ENCODE measurements at places on chromosomes 7 and 10.

- DNase-seq = no peak
These were observed 116.7 kb upstream of the TMEM106B start for GRCh38 chr7:12094365-12094921.

DNA sequence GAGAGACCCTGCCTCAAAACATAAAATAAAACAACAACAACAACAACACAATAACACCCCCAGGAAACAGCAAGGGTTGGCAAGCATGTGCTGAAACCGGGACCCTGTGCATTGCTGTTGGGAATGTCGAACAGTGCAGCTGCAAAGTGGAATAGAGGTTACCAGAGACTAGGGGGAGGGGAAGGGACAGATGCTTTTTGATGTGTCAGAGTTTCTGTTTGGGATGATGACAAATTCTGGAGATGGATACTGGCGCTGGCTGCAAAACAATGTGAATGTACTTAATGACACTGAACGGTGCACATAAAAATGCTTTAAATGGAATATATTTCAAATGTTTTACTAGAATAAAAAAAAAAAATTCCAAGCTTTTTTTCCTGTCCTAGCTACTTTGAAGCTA, 241.8 kb downstream of the TEX36 start:
- DNase-seq = no peak

DNA sequence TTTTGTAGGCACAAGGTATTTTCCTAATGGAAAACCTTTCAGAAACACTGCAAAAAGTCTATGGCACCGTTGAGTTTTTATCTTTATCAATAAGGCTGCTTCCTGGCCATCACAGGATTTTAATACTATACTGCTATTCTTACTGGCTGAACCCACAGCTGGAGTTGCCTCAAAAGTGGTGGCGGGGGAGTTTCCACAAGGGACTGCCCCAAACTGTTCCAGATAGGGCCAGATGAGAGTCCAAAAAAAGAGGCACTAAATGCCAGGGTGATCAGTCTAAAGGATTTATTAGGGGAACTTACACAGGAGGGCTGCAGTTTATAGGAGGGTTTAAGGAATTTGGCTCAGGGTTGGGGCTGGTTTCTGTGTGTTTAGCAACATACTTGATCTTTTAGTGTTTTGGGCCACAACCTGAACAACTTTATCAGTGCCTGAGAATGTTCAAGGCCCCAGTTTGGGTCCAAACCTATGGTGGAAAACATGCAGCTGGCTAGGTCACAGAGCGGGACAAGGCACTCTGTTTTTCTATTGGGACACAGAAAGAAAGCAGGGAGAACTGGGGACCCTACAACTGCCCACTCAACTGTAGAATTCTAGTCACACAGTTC, 41.4 kb downstream of the STAM start:
- DNase-seq = no peak

DNA sequence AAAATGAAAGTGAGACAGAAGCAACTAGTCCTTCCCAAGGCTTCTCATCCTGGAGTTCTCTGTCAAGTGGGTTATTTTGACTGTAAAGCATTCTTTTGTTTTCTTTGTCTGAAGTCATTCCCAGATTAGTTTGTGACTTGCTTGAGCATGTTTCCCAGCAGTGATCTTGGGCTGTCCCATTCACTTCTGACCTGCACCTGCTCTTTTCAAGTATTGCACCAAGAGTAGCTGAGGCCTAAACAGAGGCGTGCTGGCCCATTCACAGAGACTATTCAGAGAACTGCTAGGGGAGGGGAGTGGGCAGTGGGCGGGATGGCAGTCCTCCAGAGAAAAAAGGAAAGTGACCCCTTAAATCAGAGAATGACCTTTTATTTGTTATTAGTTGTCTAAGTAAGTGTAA, 61.3 kb downstream of the CACNA2D1 start:
- DNase-seq = no peak

DNA sequence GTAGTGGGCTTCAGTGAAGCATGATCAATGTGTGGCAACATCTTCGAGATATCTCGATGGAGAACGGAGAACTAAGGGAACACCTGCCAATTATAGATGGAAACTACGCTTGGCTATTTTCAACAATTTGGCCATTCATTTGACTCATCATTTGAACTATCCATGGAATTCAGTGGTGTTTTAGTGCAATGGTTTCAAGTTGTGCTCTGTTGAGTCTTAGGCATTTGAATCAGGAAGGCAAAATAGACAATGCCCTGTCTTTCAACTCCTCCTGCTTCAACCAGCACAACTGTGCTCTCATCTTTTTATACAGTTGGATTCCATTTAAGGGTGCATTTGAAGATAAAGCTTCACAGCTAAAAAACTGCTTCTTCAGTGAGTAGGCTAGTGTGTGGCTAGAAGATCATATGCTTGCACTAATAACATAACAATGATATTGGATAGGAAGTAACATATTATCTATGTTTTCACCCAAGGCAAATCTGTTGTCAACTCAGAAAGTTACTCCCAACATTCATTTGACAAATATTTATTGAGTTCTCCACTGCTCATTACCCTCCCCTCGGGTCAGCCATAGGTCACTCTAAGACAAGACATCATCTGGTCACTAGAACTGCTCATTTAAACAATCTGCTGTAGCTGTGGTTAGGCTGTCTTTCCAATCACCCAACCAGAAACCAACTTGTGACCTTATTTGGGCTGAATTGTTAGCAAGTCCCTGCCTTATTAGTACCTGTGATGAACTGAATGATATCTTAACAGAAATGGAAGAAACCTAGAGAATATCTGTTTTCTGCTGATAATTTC, 314.1 kb upstream of the SP4 start:
- DNase-seq = no peak

DNA sequence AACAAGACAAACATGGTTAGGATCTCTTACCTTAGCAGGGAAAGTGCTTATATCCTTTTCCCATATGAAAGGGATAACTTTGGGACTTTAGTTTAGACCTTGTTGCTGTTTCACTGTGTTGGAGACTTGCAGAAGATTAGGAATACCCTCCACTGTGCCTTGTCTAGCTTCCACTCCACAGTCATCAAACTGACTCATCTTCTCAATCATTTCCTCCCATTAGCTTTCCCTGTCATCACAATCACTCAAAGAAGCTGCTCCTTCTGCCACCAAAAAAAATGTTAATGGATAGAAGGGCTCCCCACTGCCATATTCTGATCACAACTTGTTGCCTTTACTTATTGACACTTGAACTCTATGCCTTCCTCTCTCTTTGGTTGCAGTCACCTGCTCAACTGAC, 16.8 kb downstream of the GNG11 start:
- DNase-seq = no peak

- DNase-seq = no peak
These were observed 3.5 kb upstream of the ZNF467 start for GRCh38 chr7:149776848-149777407.

GRCh38 chr10:72108830-72109635, 20.7 kb upstream of the SPOCK2 start:
- no peak for DNase-seq

- DNase-seq = no peak
These were observed 9.0 kb upstream of the PIP4K2A start for GRCh38 chr10:22723343-22723779.

- no peak for DNase-seq
These were observed 46.1 kb upstream of the FOXP2 start for GRCh38 chr7:114368492-114368891.

DNA sequence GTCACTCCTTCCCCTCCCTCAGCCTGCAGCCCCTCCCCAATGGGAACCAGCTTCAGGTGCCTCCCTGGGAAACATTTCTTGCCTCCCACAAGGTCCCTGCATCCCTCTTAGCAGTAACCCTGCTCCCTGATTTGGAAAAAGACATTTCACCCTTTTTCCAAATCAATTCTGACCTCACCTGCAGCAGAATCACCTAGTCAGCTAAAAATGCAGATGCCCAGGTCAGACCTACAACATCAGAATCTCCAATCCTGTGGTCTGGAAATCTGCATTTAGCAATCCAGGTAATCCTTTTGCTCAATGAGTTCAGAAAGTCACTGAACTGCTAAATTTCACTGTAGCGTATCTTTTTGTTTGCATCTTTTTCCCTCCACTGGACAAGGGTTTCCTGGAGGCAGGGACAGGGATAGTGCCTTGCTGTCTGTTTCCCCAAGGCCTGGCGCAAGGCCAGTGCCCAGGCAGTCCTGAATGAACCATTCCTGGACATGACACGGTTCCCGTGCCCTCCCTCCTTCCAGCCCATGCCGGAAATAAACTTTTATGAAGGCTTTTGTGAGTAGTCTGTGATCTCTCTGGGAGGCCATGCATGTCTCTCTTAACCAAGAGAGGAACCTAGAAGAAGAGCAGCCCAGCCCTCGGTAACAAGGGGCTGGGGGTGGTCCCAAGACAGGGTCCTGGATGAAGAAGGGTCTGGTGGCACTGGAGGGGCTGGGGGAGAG, 44.0 kb downstream of the COL13A1 start:
- no peak for DNase-seq

- no peak for DNase-seq
These were observed 27.7 kb downstream of the PHYH start for GRCh38 chr10:13272164-13272571.

GRCh38 chr7:73844131-73844547, 1.8 kb upstream of the METTL27 start:
- no peak for DNase-seq

- DNase-seq = no peak
These were observed 90.5 kb upstream of the PAX2 start for GRCh38 chr10:100654782-100655325.

Data from activated T-helper 1 cell treated with anti-CD3 and anti-CD28 coated beads, Interleukin-2, amount 50 U/mL, for 16 hours (primary cell).